ENCODE measurements at places on chromosomes 6 and 20.
A peak's percentile ranks its signal among the peaks of the same experiment; 100 is the strongest.

DNA sequence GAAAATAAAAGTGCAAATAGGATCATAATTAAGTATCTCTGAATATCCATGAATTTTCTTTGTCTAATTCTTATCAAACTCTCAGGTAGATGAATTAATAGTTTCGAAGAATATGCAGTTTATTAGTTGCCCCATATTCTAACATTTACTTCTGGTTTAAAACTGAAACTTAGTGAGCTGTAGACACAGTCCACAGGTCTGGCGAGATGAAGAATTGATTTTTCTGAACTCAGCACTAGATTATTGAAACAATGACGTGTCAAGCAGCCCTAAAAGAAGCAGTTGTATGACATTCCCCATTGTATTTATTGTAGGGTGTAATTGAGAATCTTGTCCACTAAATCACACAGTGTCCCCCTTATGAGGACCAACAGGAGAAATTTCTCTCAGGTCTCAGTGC is 407.1 kb downstream of the GRIK2 start:
- no peak for DNase-seq

- no peak for DNase-seq
These were observed 746 bp downstream of the NUP153 start for GRCh38 chr6:17705778-17706579.

- no peak for DNase-seq
These were observed 258.4 kb downstream of the RNGTT start for GRCh38 chr6:88704980-88705379.

GRCh38 chr6:131683479-131683878 is 17.7 kb downstream of the OR2A4 start:
- no peak for DNase-seq

- no peak for DNase-seq
These were observed 124.8 kb downstream of the INSM1 start for GRCh38 chr20:20492521-20493332.

GRCh38 chr6:17251953-17252352 is 29.2 kb upstream of the RBM24 start:
- no peak for DNase-seq

GRCh38 chr20:36572701-36573102 is 695 bp upstream of the TGIF2 start:
- DNase-seq, result no peak

- DNase-seq, result no peak
These were observed 118.0 kb upstream of the CD93 start for GRCh38 chr20:23203951-23204730.

DNA sequence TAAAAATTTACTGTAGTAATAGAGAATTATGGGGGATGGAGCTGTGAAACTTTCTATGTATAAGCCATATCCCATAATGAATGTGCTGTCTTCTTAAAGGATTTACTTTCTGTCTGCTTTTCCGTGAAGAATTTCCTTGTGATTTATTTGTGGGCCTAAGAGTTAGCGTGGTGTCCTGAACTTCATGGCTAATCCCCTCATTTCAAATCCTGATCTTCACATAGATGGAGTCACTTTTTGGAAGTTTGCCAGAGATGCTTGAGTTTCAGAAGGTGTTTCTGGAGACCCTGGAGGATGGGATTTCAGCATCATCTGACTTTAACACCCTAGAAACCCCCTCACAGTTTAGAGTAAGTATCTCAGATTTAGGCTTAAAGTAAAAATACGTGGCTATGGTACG is 19.4 kb upstream of the CLDN20 start:
- DNase-seq, result no peak

DNA sequence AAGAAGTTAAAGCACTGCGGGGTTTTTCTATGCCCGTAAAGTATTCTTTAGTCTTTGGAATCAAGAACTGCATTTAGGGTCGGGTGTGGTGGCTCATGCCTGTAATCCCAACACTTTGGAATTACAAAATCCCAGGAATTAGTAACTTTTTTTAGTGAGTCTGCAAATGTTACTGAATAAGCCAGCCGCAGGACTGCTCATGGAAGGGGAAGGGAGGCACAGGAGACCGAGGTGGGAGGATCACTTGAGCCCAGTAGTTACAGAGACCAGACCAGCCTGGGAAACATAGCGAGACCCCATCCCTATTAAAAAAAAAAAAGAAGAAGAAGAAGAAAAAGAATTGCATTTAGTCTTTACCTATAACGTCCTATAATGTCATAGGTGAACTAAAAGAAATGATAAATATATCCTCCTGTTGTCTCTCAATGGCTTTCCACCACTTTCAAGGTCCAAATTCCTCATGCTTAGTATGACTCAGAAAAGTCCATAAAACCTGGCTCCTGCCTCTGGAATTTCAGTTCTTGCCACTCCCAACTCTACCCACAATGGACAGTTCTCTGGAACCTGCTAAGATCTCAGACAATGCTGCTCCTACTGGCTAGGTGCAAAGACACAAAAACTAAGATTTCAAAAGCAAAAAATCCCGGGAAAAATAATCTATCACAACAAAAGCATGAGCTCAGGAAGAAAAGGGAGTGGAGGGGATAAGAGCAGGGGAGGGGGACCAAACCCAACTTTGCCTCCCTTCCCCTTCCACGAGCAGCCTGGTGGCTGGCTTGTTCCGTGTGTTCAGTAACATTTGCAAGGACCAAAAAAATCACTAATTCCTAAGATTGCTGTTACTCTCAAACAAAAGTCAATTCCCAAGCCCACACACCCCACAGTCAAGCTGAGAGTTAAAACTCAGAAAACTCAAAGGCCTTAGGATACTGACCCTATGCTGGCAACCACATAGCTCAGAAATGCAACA is 39.0 kb downstream of the B4GALT5 start:
- no peak for DNase-seq

- no peak for DNase-seq
These were observed 107.6 kb upstream of the MCHR2 start for GRCh38 chr6:100101644-100102043.

GRCh38 chr6:115666997-115667396 is 393.7 kb downstream of the FRK start:
- no peak for DNase-seq

DNA sequence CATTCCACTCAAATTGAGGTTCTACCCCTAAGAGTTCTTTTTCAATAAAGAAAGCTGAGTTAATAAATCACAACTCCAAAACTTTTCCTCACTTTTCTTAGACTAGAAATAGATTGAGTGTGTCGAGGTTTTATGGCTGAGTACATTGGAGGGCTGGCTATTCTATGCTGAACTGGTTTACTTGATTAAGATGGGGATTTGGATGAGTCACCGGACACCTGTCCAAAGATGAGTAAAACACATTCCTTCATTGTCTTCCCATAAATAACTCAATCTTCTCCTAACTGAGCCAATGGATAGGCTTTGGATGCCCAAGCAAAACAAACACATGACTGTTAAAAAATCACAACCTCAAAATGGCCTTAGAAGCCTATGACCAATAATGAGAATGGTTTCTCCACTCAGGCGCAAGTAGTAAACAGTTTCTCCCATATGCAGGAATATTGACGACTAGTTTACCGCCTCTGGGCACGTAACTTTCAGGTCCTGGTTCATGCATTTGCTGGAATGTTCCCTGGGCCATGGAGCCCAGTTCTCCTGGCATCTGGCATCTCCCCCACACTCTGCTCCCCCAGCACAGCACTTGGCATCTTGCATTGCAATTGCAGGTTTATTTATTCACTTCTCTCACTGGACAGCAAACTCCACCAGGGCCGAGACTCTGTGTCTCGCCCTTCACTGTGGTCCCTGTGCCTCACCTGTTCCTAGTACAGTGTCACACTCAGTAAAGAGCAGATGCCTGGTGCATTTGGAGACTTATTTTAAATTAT is 43.9 kb downstream of the BCAS1 start:
- DNase-seq, result no peak

- peak; percentile 60 for DNase-seq
These were observed 71.0 kb downstream of the SSR1 start for GRCh38 chr6:7241709-7242645.

GRCh38 chr6:42509765-42510164 is 54.1 kb upstream of the UBR2 start:
- no peak for DNase-seq

- no peak for DNase-seq
These were observed 77.1 kb downstream of the SH3BGRL2 start for GRCh38 chr6:79708095-79708791.

- no peak for DNase-seq
These were observed 65.7 kb downstream of the EPM2A start for GRCh38 chr6:145669627-145670034.

GRCh38 chr6:129696843-129697242 is 13.1 kb downstream of the ARHGAP18 start:
- DNase-seq, result no peak

GRCh38 chr20:42085366-42085765 is 467.2 kb upstream of the CHD6 start:
- DNase-seq, result no peak

Measured in left forelimb (tissue), 1 donor.